ENCODE measurements at places on chromosomes 5 and 9. TPM values are rescaled to one million over a fixed set of nuclear protein-coding genes. Genes with fewer than 3 reads are reported as not detected.

DNA sequence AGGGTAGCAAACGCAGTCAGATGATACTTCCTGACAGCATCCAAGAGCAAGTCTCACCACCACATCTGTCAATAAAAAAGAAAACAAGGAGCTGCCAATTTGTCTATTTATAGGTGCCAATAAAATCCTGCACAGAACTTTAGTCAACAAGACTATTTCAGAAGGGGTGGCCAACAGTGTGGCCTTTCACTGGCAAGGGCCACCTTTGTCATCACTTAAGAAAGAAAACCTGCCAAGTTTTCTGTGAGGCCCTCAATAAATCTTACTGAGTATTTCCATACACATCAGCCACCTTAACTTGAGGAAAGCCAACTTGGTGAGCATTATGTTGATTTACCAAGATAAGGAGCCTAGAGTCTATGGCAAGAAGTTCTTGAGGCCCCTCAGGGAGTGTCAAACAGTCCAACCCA, 312.3 kb downstream of the ENC1 start:
- no peak for DNase-seq

DNA sequence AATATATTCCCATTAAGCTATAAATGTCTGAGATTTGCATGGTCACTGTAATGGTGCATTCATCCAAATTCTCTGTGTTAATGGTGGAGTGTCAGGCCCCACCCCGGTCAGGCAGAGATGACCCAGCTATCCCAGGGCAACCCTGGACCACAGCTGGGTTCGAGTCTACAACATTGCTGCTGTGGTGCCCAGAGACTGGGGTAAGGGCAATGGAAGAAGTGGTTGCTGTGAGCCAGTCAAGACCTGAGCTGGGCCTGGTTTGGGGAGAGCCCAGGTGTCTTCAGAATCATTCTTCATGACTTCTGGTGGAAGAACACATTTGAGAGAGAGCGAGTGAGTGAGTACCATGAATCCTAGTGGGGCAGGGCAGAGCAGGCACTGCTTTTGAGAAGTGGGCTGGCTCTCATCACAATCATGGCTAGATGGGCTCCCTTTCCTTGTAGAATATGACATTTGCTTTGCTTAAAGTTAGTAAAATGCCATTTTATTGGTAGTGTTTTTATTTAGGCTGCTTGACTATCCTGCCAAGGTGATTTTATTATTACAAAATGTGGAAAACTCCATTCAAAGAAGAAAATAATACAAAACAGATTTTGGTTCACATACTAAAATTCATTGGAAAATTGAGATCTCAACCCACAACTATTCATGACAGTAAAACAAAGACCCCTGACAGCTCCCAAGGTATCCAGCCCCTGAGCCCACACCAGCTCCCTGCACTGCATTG, 125.8 kb upstream of the SLC25A48 start:
- no peak for DNase-seq

DNA sequence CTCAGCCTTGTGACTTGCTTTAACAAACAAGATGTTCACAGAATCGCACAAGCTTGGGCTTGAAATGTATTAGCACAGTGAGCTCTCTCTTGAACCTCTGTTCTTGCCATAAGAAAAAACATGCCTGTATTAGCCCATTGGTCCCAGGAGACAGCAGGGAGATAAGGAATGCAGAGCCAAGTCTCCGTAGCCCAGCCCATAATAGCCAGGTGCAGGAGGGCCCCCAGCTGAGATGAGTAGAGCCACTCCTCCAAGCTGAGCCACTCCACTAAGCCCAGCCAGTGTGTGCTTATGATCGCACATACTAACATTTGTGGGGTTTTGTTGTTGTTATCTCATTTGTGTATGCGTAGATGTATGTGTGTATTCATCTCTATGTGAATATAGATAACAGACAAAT, 21.6 kb upstream of the SVEP1 start:
- no peak for DNase-seq

- DNase-seq, result no peak
Measured at GRCh38 chr9:130992682-130993032, 16.3 kb upstream of the LAMC3 start.

GRCh38 chr9:35116539-35116897, 856 bp upstream of the ATOSB start:
- DNase-seq, result no peak

GRCh38 chr9:81374459-81375186, 314.7 kb downstream of the TLE1 start:
- DNase-seq, result no peak

DNA sequence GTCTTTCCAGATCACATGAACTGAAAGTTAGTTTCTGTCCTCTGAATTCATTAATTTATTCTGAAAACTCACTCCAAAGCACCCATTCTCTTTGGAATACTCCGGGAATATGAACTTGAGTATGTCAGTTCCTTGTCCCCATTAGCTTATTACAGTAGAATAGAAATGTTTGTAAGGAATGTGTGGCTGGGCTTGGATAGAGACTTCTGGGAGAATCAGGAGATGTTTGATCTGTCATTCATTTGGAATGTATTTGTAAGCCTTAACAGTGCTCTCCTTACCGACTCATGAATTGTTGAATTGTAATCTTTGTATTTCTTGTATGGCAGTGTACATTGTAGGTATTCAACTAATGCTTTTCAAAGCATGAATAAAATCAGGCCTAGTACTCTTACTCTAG, 548.4 kb downstream of the LRRC70 start:
- no peak for DNase-seq

DNA sequence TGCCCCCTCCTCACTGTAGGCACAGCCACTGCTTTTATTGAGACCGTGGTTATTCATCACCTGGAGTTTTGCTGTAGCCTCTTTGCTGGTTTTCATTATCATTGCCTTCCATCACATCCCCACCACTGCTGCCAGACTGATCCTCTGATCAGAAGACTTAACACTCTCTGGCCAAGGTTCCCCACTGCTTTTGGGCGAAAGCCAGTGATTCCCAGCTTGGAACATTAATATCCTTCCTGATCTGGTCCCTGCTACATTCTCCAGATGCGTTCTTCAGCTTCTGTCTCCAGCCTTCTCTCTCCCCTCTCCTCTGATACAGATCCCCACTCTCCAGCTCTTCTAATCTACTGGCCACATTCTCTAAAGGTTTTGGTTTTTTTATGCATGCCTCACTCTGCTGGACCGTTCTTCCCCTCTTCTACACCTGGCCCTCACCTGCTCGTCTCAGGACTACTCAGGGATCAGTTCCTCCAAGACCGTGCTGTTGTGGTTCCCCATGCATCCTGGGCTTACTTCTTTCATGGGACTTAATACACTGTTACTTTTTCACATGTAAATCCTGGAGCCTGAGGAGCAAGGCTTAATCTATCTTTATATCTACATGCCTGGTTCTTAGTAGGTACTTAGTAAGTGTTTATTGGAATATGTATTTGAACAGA, 115.0 kb downstream of the PRKACG start:
- no peak for DNase-seq

The PCDHA13 gene
- polyA plus RNA-seq, result not detected

The NEUROG1 gene
- not detected for polyA plus RNA-seq

The MGAT4B gene
- 131 TPM for polyA plus RNA-seq

The SPAG8 gene
- 0.50 TPM for polyA plus RNA-seq
